ENCODE measurements at places on chromosomes 16 and 17.

GRCh38 chr16:31201582-31202413 is 762 bp downstream of the PYCARD start:
- no peak for DNase-seq

GRCh38 chr17:57556977-57557376 is 188.1 kb downstream of the CCDC182 start:
- DNase-seq = no peak

DNA sequence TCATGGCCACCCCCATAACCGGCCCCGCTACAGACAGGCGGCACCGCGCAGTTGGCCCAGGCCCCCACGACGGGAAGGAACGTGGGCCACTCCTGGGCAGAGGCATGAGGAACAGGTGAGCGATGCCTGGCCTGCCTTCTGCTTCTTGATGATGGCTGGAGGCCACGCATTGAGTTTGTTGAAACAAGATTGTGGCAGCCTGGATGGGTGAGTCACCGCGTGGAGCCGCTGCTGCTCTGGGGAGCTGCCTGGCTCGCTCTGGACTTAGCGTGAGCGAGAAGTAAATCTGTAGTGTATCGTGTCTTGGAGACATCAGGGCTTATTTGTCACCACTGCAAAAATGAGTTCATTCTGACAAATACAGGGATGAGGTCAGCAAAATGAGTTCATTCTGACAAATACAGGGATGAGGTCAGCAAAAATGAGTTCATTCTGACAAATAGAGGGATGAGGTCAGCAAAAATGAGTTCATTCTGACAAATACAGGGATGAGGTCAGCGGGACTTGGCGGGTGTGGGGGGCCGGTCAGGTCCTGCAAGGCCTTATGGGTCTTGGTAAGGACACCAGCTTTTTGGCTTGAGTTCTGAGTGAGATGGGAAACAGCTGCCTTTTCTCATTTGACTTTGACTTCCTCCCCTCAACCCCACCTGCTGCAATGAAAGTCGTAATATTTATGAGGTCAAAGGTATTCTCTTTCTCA is 93.0 kb downstream of the SEC14L1 start:
- no peak for DNase-seq

GRCh38 chr16:89138513-89138795 is 33.1 kb upstream of the CDH15 start:
- DNase-seq = no peak

DNA sequence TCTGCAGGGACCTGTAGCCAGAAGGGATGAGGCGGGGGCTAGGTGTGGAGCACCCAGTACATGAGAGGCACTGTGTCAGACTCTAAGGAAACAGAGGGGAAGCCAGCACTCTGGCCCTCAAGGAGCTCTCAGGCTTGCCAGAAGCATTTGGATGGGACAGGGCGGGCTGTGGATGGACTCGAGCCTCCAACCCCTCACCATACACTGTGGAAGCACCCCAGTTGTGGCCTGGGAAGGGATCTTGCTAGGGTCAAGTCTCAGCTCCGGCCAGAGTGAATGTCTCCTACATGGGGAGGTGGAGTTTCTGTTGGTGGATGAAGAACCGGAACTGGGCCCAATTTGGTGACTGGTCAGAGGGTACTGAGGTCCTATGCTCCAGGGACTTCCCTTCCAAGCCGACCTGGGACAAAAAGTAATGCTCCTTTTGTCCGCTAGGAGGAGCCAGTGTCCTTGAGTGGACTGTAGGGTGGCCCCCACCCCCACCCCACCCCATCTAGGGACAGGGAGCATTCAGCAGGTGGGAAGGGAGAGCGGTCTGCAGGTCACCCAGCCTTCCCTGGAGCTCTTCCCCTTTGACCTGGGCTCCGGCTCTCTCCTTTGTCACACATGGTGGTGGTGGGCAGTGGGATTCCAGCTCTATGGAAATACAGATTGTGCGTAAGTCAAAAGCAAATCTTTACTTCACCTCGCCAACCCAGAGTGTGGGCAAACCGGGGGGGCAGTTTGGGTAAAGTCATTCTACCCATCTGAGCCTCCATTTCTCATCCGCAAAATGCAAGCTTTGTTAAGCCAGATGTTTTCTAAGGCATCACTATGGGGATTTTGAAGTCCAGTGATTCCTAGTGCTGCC is 20.4 kb upstream of the PHB1 start:
- DNase-seq = no peak

GRCh38 chr16:77191259-77191969 is 424 bp downstream of the MON1B start:
- DNase-seq = no peak

- DNase-seq = no peak
Measured at GRCh38 chr17:27811961-27812360, 11.6 kb upstream of the NOS2 start.

DNA sequence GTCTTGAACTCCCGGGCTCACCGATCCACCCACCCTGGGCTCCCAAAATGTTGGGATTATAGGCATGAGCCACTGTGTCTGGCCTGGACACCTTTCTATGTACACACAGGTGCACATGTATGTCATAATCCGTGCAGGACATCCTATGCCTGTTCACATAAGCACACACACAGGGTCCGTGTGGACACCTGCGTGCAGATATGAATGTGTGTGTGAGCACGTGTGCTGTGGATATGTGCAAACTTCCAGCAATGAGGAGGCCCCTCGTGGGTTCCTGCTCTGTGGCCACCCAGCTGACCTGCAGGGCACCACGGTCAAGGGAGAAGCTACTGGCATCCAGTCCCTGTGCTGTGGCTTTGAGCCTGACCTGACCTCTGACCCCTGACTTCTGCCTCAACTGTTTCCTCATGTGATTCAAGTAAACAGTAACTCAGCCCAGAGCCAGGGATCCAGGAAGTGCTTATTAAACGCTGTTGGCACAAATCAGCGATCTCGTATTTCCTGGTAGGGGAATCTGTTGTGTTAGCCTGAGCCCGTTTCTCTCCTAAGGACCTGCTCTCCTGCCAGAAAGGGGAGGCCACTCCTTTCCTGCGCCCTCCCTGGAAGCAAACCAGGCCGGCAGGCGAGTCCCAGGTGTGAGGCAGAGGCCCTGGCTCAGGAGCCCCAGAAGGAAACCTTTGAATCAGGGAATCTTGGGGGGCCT is 6.5 kb downstream of the CPNE7 start:
- no peak for DNase-seq

Data from fibroblast of skin of left quadriceps (primary cell).